ENCODE measurements at places on chromosomes 4 and X.

DNA sequence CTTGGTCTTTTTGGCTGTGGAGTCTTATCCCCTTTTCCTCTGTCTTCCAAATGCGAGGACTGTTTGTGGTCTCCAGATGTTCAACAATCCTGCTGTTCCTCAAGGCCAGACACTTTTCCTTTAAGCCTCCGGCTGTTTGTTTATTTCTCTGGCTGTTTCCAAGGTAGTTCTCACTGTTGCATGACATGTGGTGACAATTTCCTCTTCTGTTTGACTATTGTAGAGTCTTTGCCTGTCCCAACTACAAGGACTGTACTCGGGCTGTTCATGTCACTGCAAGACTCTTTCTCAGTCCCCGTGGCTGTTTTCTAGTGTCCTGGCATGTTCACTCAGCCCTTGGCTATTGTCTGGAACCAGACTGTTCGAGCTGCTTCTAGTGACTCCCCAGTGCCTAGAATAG lies 50.6 kb downstream of the ZNF157 start:
- DNase-seq, result no peak

DNA sequence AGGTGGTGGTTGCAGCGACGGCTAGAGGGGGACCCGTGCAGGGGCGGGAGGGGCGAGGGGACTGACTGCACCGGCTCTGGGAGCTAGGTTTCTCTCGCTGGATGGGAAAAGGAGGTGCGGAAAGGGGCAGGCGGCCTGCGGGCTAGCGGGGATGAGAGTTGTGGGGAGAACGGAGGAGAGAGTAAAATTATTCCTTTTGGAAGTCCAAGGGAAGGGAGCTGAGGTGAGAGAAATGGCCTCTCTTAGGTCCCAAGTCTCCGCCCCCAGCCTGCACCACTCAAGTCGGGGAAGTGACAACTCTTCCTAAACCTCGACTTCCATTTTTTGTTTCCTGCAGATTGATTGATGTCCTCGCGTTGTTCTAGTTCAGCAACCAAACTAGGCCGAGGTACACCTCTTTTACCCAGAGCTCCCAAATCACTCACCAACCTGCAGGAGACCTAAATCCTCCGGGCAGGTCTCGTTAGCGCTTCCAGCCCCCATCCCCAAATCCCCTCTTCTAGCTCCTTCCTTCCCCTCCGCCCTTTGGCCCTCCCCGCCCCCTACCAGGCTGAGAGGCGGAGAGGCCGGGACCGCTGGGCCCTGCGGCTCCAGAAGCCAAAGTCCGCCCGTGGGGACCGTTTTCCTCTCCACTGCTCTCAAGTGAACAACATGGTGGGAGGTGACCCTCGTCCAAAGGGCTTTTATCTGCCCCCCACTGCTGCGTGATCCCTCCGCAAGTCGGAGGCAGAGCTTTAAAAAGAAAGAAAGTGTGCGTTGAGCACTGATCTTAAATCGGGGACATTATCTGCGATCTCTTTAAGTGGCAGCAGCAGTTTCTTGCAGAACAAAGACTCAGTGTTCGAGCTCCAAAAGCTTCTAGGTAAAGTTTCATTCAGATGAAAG lies 7.3 kb downstream of the PITX2 start:
- no peak for DNase-seq

DNA sequence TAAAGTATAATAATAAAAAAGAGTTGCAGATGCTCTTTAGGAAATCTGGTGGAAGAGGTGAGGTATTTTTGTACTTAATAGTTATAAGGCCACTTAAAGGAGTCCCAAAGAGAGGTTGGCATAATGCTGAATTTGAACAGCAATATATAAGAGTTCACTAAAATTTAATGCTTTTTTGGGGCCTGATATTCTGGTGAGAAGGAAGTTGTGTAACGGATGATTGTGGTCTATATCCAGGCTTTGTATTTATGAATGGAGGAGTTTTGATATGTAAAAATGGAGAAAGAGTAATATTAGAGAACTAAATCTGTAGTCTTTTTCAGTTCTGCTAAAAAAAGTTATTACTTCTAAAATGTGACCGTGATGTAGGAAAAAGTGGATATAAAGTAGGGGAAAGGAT lies 20.4 kb downstream of the BMP2K start:
- DNase-seq, result no peak

GRCh38 chrX:40262157-40263013 lies 164.6 kb upstream of the BCOR start:
- no peak for DNase-seq

DNA sequence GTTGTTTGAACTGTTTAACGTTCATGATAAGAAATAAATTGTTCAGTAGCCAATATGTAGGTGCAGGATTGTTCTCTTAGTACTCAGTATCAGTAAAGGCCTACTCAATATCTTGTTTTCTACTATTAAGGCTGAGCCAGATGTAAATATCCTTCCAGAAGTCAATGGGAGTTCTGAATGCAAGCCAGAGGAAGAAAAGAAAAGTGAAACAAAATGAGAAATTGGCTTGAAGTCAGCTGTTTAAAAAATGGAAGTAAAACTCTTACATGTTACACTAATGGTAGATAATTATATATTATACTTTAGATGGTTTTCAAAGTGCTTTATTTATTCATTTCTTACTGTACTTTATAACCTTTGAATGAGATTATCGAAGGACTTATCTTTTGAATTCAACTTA lies 1417.9 kb downstream of the ADGRL3 start:
- no peak for DNase-seq

DNA sequence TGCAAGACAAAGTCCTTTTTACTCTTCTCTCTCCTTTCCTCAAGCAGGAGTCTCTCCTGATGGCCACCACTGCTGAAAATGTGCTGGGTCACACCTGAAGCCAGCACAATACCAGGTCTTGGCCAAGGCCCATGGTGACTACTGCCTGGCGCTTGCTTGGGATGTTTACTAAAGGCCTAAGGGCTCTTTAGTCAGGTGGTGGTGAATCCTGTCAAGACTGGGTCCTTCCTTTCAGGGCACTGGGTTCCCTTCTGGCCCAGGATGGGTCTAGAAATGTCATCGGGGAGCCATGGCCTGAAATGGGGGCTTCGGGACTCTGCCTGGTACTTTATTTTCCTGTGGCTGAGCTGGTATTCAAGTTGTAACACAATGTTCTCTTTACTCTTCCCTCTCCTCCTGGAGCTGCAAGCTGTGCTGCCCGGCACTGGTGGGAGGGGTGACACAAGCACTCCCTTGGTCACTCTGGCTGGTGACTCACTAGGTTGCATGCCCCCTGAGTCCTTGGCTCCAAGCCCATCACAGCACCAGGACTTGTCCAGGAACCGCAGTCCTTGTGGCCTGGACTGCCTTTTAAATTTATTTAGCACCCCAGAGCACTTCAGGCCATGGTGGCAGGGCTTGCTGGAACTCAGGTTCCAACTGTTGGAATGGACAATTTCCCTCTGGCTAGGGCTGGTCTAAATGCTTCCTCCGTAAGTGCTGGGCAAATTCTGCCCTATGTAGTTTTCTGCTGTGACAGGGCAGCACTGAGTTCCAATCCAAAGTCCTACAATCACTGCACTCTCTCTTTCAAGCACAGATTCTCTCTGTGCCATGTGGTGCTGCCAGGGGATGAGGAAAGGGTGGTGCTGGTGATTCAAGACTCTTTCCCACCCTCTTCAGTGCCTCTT lies 11.3 kb downstream of the ARL13A start:
- DNase-seq, result no peak
